ENCODE measurements at places on chromosomes 3 and 15.

- no peak for DNase-seq
Observed at GRCh38 chr15:70024521-70024920, 73.2 kb downstream of the TLE3 start.

GRCh38 chr3:122233101-122233952, 49.9 kb downstream of the CASR start:
- DNase-seq, result no peak

GRCh38 chr3:138899351-138899991, 47.5 kb downstream of the FOXL2 start:
- no peak for DNase-seq

GRCh38 chr3:155404486-155404885, 111.0 kb upstream of the STRIT1 start:
- DNase-seq, result no peak

DNA sequence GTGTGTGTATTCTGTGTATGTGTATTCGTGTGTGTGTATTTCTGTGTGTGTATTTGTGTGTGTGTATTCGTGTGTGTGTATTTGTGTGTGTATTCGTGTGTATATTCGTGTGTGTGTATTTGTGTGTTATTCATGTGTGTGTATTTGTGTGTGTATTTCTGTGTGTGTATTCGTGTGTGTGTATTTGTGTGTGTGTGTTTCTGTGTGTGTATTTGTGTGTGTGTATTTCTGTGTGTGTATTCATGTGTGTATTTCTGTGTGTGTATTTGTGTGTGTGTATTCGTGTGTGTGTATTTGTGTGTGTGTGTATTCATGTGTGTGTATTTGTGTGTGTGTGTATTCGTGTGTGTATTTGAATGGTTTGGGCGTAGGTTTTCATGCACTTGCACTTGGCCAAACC, 405.4 kb downstream of the SOX2 start:
- no peak for DNase-seq

DNA sequence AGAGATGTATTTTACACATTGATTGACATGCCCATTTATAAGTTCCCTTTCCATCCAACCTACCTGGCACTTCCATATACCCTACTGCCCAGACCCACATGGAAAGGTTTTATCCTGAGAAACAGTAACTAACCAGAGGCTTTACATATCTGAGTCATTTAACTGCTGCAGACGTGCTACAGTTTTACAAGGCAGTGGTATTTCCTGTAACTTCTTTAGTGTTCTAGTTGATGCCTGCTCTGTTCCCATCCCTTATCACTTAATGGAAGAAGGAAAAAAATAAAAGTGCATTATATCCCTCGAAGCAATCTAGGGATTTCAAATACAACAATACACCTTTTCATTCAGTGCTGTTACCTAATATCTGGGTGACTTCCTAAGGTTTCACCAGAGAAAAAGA, 107.1 kb downstream of the TMCO5A start:
- DNase-seq, result no peak

DNA sequence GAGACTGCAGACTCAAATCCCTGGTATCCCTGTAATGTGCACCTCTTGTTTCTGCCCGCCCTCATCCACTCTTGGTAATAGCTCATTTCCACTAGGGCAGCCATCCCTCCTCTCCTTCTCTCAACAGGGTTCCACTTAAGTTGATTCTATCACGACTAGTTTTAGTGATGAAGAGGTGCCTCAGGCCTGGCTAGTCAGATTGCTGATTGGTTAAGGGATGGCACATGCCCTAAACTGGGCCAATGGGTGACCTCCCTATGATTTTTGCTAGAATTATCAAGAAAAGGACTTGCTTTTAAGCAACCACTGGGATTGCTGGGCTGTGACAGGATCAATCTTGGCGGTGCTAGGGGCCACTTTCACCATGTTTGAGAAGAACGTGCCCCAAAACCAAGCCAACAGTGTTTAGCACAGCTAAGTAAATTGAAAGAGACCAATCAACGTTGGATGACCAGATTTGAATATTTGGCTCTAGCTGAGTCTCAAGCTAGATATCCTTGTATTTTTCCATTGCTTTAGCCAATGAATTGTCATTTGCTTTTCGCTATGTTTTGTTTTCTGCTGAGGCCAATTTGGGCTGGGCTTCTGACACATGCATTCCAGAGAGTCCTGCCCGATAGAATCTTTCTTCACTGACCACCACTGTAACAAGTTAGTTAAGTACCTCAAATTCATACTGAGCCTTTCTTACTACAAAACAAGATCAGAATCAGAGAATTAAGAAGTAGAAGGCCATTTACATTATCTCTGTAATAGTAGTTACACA, 131.0 kb downstream of the PDZRN3 start:
- DNase-seq, result no peak

GRCh38 chr15:91101608-91101920, 1.5 kb downstream of the SV2B start:
- no peak for DNase-seq

DNA sequence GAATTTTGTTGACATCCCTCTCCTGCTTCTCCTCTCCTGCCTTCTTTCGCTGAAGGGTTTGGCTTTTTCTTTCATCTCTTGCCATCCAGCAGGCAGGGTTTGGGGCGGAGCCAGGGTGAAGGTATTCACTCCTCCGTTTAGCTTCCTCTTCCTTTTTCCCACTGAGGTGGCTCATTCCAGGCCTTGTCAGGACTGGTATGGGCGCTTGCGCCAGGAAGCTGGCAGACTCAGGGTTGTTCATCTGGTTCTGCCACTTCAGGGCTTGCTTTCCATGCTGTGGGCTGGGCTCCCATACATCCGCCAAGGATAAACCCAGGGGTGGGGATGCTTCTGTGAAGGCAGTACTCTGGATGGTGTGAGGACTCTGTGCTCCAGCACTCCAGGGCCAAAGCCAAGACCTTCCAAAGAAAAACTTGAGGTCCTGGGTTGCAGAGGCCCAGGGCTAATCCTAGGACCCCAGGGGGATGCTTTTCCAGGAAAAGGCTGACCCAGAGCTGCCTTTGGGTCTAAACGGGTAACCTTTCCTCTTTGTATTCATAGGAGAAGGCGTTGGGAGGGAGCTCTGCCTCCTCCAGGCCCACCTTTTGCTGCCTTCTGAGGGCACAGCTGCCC, 7.7 kb upstream of the AMOTL2 start:
- DNase-seq, result no peak

- DNase-seq, result no peak
Observed at GRCh38 chr15:55197362-55197705, 593 bp upstream of the RSL24D1 start.
